RWPE1 (cell line): ENCODE measurements at places on chromosomes 12 and 14.

- DNase-seq = peak; percentile 77
These were observed 52.3 kb downstream of the SLC25A47 start for GRCh38 chr14:100375266-100375962.

DNA sequence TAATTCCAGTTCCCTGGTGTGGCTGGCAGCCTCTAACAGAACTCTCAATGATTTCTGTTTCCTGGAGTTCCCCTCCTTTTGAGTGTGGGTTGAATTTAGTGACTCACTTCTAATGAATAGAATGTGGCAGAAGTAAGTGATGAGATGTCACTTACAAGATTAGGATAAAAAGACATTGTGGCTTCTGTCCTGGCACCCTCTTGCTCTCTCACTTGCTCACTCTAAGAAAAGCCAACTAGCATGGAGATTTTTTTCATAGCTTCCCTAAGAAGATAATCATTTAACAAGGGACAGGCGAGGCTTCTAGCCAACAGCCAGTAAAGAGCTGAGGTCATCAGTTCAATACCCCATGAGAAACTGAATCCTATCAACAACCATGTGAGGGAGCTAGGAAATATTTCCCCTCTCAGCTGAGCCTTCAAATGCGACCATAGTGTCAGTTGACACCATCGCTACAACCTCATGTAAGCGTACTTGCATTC is 156.7 kb downstream of the TMTC3 start:
- peak; percentile 45 for DNase-seq

DNA sequence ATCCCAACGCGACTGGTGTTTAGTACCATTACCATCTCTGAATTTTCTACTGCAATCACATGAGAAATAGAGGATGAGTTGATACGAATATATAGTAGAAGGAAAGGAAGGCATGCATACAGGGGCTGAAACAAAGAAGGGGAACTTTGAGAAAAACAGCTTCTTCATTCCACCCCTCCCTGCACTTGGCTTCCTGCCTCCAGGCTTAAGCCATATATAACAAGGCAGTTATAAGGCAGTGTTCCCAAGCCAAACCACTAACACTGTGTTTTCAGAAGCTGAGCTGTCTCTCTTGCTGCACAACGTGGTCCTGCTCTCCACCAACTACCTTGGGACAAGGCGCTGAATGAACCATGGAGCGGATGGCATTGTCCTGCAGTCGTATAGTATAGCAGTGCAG is 11.0 kb downstream of the LETMD1 start:
- DNase-seq = no peak

GRCh38 chr12:85072826-85073225 is 36.7 kb downstream of the LRRIQ1 start:
- no peak for DNase-seq
